CD4-positive, alpha-beta memory T cell (primary cell): ENCODE measurements at places on chromosomes 1 and 21.

DNA sequence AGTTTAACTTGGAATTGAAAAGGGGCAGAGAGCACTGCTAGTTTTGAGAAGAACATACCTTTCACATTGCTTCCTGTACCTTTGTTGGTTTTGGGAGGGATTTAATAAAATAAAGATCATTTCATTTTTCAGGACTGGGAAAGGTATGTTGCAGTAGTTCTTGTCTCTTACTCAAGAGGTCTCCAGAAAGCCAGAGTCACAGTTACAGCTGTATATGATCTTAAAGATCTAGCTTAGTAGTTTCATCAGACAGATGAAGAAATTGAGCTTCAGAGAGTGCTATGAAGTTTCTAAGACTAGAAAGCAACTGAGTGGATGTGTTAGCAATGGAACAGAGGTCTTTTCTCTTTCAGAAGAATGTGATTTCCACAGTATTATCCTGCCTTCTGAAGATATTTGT, 1.0 kb downstream of the OR10K2 start:
- DNase-seq = no peak

GRCh38 chr1:160731990-160732389, 7.1 kb upstream of the SLAMF7 start:
- no peak for DNase-seq

- DNase-seq = no peak
Measured at GRCh38 chr1:43705334-43705733, 2.0 kb upstream of the ST3GAL3 start.

DNA sequence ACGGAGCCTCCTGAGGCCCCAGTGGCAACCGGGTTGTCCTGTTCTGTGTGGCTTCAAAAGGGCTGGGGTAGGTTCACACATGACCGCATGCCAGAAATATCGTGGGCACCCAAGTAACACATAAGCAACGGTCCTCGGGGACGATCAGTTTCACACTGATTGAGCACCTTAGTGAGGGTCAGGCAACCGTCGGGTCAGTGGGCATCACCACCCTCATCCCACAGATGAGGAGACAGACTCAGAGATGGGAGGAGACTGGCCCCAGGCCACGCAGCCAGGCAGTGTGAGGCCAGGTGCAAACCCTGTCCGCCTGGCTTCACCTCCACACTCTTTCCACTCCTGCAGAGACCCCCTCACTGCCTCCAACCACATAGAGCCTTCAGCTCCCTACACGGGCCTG, 309.8 kb downstream of the MATN1 start:
- DNase-seq = no peak

GRCh38 chr1:119004129-119004527, 16.0 kb upstream of the TBX15 start:
- no peak for DNase-seq

DNA sequence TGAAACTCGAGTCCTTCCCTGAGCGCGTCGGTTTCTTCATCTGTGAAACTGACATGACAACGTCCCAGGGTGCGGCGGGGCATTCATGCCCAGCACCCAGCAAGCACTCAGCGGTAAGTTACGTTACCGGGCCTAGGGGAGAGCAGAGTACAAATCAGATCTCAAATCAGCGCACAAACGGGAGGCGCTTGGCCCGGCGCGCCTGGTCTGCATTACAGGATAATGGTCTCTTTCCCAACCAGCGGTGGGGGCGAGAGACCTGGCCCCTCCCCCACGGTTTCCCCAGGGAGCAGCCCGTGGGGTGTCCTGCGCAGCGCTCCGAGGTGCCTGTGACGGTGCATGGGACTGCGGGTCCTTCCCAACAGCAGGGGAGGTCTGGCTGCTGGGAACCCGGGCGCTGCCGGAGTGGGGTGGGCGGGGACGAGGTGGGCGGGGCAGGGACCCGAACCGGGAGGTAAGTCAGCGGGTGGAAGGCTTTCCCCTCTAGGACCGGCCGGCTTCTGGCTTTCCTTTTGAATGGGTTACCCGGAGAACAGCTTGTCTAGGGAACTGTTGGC, 1.0 kb downstream of the TMEM51 start:
- DNase-seq = no peak

GRCh38 chr1:212034516-212035122, 738 bp downstream of the INTS7 start:
- DNase-seq = no peak

DNA sequence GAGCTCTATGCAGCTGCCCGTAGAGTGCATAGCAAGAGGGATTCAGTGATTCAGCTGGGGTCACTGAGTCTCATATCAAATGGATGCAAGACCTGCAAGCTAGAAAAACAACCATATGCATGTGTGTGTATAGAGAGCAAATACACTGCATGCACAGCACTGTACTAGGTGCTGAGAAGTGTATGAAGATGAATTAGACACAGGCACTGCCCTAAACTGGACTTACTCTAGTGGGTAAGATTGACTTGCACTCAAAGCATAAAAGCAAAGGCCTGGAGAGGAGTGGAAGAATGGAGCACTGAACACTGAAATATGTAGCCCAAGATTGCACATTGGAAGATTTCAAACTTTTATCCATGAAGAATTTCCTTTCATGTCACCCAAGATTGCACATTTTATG, 5.5 kb upstream of the GBP1 start:
- no peak for DNase-seq

- DNase-seq = no peak
Measured at GRCh38 chr1:201375169-201375568, 2.3 kb downstream of the TNNT2 start.

GRCh38 chr21:38847556-38847955, 41.8 kb downstream of the ETS2 start:
- DNase-seq = no peak

DNA sequence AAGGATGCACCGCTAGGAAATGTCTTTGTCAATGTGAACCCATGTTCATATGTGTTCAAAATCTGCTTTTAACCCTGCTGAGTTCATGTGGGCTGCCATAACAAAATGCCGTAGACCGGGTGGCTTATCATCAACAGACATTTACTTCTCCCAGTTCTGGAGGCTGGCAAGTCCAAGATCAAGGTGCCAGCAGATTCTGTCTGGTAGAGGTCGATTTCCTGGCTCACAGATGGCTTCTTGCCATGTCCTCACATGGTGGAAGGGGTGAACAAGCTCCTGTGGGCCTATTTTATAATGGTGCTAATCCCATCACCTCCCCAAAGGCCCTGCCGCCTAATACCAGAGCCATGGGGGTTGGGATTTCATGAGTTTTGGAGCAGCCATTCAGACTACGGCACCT, 4.6 kb upstream of the CDCP2 start:
- no peak for DNase-seq

DNA sequence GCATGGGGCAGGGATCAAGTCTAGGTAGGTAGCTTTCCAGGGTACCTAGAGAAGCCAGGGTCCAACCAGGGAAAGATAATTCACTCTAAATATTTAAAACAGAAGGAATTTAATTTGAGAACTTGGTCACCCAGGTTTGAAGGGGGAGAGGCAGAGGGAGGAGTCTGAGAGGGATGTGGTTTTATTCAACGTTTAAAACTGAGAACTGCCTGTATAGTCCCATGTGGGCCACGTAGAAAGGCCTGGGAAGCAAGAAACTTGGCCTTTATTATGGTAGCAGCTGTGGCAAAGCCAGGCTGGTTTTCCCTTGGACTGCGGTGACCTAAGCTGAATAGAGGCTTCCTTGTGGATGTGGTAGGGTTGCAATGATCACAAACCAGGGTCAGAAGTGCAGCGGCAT, 42.0 kb upstream of the DUSP10 start:
- peak; percentile 31 for DNase-seq

DNA sequence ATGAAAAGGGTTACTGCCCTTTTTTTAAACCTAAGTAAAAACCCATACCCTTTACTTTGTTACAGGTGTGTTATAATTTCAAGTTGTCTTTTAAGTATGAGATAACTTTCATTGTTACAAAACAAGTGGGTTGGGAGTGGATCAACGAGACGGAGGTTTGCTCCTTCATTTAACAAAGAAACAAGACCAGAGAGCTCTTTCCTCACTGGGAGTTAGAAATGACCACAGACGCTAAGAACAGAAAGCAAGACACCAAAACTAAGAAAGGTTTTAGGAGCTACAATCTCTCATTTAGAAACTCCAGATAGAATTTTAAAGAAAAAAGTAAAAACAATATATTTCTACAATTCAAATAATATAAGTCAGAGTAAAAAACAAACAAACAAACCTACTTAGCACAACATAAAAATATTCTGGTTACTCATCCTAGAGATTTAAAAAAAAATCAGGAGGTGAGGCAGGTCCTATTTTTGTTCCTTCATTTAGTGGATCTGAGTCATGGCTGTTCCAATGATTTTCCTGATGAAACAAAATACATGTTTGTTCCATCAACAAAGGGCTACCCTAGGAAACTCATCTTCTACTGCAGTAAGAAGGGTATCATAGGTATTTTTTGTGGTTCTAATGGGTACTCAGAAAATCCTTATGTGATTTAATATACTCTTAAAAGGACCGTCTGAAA, 33.0 kb downstream of the APP start:
- no peak for DNase-seq

DNA sequence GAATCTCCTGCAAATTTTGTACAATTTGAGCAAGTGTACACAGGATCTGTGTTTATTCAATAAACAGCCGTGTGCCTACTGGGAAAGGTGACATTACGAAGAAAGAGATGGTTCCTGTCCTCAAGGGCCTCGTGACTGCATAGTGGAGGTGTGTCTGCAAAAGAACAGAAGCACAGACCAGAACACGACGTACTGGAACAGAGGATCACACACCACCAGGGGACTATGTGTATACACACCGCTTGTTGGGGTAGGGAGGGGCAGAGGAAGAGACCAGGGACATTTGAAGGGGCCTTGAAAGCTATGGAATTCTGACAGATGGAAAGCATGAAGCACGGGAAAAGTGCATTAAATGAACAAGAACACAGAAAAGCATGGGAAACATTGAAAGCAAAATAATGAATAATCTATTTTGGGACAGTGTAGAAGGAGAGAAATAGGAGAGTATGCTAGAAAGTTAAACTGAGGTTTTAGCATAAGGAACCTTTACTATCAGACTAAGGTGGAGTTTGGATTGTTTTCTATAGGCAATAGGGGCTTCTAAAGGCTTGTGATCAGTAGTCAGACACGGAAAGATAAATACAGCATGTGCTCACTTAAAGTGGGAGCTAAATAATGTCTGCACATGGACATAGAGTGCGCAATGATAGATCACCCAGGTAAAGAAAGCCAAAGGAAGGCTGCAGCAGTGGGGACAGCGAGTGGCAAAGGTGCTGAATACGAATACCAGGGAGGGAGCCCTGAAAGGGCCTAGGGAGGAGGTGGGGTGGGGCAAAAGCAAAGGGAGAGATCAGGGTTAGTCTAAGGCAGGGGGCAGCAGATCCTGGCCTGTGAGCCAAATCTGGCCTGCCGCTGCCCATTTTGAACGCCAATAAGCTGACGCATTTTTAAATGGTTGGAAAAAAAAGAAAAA, 11.0 kb downstream of the JAK1 start:
- DNase-seq = no peak

DNA sequence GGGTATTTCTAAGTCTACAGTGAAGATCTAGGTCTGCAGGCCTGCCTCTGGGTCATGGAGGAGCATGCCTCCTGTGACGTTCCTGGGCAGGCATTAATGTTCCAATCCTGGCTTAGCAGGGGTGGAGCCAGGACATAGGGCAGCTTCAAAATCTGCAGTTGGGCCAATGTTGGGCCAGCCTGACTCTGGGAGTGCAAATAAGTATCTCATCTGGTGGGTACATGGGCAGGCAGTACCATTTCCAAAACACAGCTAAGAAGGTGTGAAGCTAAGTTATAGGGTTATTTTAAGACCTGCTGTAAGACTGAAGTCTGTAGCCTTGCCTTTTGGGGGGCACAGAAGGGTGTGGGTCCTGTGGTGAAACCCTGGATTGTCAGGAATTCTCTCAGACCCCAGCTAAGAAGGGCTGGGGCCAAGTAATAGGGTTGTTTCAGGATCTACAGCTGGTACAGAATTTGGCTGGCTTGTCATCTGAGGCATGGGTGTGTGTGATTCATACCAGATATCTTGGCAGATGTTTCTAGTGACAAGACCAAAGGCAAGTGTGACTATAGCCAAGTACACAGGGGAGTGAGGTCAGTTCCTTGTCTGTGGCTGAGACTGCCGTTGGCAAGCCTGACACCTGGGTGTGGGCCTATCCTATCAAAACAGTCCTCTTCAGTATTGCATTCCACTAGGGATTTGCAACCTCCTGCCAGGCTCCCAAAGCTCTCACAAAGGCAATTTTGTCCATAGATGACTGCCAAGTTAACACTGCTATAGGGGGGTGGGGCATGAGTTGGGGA, 468.7 kb upstream of the B3GALT2 start:
- no peak for DNase-seq

DNA sequence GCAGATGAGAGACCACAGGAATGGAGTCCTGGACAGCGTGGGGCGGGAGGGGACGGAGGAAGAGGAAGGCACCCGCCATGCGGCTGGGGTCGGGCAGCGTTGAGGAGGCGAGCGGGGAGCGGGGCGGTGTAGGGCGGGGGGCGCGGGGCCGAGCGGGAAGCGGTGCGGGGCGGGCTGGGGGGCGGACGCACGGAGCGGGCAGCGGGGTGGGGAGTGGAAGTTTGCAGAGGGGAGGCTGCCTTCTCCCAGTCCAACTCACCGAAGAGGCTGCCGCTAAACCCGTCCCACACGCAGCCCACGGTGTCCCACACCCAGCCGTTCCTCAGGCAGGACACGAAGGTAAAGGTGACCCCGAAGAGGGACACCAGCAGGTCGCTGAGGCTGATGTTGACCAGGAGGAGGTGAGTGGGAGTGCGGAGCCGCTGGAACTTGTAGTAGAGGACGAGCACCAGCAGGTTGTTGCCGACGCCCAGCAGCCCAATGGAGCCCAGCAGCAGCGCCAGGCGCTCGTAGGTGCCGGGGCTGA, 483 bp downstream of the CHML start:
- DNase-seq = no peak

- DNase-seq = no peak
Measured at GRCh38 chr1:157878059-157878458, 36.5 kb upstream of the CD5L start.

DNA sequence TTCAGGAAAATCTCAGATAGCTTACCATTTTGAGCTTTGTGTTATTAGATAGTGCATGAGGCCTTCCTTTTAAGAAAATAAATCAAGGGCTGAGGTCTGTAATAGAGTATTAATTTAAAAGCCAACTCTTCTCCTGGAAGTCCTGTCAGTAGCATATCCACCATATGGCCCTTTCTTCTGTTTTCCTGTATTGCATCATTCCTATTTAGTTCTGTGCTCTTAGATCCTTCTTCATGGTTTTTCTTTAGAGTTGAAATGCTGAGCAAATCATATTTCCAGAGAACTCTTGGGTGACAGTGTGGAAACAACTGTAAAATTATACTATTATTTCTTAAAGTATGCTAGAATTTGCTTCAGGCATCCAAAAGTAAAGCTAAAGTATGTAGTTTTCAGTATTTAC, 91.7 kb downstream of the TTC3 start:
- DNase-seq = no peak

DNA sequence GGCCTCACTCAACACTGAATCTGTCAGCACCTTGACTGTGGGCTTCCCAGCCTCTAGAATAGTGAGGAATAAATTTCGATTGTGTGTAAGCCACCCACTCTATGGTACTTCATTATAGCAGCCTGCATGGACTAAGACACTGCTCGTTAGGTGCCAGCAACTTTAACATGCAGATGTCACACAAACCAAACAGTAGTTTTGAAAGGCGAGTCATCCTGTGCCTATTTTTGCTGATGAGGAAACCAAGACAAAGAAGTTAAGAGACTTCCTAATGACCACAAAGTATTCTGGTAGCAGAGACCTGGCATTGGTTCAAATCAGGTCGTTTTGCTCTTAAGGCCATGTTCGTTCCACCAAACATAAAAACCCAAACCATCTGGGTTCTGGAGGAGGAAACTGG, 42.9 kb downstream of the BATF3 start:
- DNase-seq = no peak

GRCh38 chr1:148352470-148353053, 130.5 kb downstream of the PPIAL4G start:
- DNase-seq = no peak
